Occipital lobe (tissue), 3 donors: ENCODE measurements at places on chromosomes 2 and 18.

GRCh38 chr2:10124538-10125045 is 2.1 kb downstream of the RRM2 start:
- DNase-seq = no peak

DNA sequence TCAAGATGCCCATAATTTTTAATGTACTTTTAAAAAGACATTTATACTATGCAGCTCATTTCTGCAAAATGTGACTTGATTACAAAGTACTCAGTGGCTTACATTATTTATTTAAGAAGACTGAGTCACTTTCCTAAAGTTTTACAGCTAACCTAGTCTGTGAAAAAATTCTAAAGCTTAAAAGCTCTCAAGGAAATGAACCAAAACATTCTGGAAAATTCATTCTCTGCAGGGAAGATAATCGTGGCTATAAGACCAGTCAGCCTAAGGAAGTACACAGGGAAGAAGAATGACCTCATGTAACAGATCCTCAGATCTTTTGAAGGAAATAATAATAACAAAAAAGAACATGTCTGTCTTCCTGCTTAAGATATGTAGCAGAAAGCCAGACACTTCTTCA is 232.1 kb upstream of the STK17B start:
- no peak for DNase-seq

GRCh38 chr2:239720361-239721360 is 304.5 kb downstream of the NDUFA10 start:
- DNase-seq = no peak

GRCh38 chr2:100802066-100802465 is 17.9 kb upstream of the NPAS2 start:
- DNase-seq = no peak

DNA sequence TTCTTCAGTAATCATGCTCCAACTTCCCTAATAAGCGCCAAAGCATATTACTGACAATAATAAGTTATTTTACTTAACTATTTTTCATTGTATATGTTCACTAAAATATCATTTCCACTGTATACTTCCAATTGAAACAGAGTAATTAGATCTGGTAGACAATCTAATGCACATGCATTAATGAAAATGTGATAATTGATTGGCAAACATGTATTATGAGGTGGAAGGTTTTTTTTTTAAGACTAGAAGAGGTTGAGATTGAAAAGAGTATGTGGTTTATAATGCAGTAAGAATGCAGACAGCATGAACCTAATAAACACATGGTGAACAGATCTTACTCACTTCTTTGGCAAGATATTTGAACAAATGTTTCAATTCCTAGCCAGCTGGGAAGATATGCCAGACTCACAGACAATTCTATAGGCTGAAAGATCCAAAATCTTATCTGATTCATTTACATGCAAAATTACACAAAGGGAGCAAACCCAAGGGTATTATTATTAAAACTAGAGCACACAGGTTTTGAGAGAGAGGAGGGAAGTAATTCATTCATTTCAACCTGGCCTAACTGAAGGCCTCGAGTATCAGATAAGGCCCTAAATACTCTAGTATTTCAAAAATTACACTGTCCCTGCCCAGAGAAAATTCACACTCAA is 2.8 kb downstream of the NCKAP1 start:
- DNase-seq = no peak

DNA sequence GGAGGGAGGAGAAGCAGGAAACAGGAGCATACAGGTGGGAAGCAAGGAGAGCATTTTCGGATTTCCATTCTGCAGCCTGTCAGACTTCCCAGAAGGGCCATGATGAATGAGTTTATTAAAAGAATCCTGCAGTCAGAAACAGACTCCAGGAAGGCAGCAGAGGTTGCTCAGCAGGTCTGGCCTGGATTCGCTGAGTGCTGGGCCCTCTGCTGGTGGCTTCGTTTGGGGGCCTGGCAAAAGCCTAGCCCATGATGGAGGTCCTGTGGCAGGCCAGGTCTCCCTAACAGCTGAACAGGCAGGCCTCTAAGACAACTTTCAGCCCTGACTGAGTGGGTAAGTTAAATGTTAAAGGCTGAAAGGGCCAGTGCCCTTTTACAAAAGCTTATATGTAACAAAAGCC is 108.2 kb upstream of the CAPN13 start:
- no peak for DNase-seq

- no peak for DNase-seq
Measured at GRCh38 chr2:27264753-27265535, 2.1 kb upstream of the SLC30A3 start.

DNA sequence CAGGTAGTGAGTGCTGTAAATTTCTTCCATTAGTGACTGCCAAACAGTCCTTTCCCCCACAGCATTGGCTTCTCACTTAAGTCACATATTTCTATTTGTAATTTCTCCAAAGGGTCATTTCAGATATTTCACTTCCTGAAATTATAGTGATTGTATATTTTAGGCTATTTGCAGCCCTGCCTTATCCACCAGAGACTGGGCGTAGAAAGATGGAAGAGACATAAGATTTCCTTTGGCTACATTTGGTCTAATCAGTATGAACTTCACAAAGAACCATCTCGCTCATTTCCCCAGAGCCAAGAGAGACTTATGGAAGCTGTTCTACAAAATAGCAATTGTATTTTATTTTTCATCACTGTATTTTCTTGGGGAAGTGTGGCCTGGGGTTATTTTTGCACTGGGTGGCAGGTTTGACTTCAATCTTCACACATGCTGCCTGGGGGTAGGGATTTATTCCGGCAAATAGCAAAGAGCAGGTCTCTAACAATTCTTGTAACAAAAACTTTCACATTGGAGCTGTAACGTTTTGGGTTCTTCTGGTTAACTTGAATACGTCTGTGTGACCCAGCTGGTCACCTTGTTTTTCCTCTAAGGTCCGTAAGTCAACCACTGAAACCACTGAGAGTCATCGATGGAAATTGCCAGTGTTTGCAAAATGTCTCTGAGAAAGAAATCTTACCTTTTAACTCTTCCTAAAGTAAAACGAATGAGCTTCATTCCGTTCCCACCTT is 170.6 kb upstream of the SERPINE2 start:
- DNase-seq = no peak

- DNase-seq = no peak
Measured at GRCh38 chr2:196453613-196454047, 185.9 kb upstream of the CCDC150 start.

- DNase-seq = no peak
Measured at GRCh38 chr2:95399061-95399460, 3.4 kb upstream of the FAHD2A start.

DNA sequence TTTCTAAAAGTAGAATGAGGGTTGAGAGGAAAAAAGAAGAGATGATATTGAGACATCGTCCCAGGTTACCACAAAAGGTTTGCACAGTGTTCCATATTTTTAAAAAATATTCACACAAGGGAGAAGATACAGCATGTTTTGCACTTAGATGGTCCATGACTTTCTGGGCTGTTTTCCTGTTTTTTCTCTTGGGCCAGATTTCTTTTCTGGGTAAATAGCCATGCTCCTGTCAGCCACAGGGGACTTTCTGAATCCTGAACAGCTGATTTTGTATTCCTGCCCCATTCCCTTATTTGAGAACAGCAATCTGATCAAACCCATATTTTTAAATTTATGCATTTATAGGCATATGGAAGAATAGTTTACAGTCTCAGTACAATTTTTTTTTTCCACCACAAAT is 185.9 kb upstream of the NRP2 start:
- no peak for DNase-seq

DNA sequence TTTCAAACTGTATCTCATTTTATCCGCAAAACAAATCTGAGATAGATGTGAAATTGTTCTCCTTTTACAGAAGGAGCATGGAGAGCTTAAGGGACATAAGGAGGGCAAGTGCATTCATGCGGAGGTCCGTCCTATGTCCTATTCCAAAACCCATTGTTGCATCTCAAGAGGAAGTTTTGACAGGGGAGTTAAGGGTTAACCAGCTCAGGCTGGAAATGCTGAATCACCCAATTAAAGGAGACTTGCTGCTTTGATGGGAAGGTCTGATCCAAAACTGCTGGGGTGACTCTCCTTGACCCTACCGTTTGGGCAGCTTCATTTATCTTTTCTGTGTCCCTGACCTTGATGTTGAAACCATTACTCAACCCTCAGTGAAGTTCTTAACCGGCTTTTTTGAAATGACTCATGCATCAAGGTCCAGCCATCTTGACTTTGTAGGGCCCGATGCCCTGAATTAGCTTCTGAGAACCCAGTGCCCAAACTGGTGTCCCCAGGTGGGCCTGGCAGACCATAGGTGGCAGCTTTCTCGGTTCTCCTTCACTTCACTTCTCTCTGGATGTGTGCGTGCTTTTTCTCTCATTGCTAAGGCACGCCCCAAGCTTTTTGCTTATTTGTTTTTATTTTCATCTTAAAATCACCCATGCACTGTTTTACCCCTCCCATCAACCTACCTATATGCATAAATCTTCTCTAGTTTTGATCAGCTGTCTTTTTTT is 15.9 kb upstream of the TXNDC2 start:
- no peak for DNase-seq

DNA sequence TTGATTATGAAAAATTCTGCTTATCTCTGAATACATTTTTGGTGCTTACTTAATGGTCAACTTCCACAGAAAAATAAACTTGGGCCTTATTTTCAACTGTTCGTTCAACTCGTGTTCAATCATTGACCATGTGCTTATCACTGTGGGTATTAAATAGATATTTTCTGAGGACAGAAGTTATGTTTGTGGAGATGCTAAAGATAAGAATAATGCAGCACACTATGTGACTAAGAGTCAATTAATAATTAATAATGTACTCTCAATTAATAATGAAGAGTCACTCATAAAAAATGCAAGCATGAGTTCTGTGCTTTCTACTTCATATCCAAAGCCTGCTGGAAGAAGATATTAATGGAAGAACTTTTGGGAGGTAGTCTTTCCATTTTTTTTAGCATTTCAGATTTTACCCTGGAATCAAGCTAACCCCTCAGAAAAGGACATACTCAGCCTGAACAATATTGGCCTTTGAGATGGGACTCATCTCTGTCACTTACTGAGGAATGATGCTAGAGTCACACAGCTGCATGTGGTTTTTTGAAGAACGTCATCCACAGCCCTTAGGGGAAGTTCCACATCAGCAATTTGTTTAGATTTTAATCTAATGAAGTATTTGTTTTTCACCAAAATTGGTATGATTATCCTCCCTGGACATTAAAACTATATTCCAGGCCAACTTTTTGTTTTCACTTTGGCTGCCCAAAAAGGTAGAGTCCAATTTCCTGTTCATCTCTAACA is 191.9 kb upstream of the CRIM1 start:
- no peak for DNase-seq

DNA sequence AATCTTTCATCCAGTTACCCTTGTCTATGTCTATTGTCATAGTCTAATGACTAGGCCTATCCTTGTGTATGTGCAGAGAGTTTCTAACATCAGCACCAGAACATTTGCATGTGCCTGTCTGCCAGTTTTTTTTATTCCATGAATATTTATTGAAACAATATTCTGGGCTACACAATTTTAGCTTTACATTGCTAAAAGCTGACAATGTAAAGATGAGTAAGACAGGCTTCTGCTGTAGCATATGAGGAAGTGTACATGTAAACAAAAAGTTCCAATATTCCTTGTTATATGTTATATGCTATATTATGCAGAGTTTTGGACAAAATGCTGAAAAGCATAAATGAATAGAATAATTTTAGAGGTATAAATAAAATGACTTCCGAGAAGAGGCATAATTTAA is 357.7 kb downstream of the NYAP2 start:
- DNase-seq = no peak

DNA sequence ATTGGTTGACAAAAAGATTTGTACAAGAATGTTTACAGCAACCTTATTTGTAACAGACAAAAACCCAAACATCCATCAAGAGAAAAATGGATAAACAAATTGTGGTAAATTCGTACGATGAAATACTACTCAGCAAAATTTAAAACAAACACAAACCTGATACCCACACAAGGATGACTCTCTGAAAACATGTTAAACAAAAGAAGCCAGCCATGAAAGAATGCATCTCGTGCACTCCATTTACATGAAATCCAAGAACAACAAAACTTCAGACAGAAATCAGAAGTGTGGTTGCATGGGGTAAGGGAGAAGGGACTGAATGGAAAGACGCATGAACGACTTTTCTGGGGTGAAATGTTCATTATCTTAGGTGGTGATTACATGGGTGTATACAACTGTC is 93.4 kb downstream of the SLC25A12 start:
- DNase-seq = no peak

DNA sequence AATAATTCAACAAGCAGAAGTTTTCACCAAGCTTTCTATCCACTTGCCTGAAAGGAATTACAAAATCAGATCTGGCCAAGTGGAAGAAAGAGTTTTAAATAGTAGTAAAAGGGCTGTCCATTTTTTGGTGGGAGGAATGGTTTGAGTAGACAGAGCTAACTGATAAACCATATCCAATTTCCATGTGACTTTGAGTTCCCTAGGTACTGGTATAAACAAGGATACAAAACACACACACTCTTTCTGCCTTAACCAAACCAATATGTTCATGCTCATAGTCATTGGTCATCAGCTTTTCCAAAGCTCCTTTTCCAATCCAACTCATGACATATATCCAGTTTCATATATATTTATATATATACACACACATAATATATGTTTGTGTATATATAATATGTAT is 49.5 kb upstream of the REL start:
- no peak for DNase-seq

DNA sequence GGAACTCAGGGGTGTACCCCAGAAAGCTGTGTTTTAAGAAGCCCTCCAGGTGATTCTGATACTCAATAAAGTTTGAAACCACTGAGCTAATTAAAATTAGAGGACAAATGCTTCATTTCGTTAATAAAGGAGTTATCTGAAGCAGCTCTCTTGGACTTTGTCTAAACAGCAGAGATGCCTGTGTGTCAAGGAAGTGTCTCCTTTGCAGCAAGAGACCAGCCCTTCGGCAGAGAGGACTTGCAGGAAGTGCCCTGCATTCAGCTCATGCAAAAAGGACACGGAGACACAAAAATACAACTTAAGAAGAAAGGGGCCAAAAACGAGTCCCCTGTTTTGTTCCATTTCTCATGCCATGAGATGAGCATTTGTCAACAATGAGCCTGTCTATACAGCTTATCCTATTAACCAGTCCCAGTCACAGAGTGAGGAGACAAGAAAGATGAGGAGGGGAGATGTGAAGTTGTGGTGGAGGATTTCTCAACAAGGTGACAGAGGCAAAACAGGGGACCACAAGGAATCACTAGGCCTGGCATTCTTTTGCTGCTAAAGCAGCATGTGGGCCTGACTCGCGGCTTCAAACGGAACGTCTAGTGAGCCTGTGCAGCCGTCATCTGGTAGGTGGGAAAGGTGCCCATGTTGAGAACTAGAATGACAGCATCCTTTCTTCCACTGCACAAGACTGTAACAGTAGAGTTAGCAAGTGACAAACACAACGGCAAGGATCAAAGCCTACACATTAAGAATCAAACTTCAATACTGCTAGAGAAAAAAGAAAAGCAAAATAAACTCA is 152.3 kb downstream of the ANTXR1 start:
- no peak for DNase-seq

DNA sequence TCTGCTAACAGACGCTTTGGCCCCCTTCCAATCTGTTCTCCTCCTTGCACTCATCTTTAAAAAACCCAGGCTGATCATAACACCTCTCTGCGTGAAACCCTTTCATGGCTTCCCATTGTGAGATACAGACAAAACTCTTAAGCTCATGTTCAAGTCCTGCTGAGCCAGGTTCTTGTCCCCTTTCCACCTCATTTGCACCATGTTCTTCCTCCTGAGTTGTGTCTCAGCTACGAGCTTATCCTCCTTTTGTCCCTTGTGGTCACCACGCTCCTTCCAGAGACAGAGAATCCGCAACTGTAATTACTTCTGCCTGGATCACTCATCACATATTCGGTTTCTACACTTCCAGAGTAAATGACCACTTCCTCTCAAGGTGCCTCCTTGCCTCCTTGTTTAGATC is 238.8 kb downstream of the ACTR3 start:
- DNase-seq = no peak
